Effector memory CD4-positive, alpha-beta T cell (primary cell): ENCODE measurements at places on chromosomes 3 and 15.

GRCh38 chr3:20047976-20048883, 8.0 kb downstream of the KAT2B start:
- no peak for DNase-seq

DNA sequence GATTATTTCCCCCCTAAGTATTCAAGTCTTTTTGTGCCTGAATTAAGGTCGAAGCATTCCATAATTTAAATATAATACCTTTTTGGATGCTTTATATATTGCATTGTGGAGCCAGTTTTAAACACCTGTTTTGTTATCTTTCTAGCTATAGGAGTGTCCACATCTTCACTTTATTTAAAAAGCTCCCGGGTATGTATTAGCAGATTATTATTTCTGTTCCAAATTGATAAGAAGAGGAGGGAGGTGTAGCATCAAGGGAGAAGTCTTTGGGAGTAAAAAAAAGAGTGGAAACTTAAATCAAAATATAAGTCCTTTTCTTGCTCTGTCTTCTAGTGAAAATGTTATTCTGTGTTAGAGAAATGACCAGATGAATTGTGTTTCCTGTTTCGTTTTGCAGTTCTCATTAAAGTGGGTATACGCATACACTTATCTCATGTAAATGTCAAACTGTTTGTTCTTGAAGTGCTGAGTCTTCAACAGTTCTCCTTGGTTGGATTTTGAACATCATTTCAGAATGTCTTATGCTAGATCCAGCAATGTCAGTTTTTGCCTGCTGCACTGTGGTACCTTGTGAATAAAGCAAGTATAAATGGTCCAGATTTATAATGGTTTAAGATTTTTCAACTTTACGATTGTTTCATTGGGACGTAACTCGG, 105.8 kb downstream of the FNDC3B start:
- DNase-seq = no peak

GRCh38 chr3:87796137-87796842, 262.5 kb downstream of the CGGBP1 start:
- no peak for DNase-seq

GRCh38 chr3:71973274-71974030, 188.5 kb upstream of the PROK2 start:
- no peak for DNase-seq

- DNase-seq = no peak
Measured at GRCh38 chr3:100865442-100865841, 127.8 kb downstream of the ABI3BP start.

GRCh38 chr15:58608711-58609110, 140.8 kb downstream of the ADAM10 start:
- no peak for DNase-seq

GRCh38 chr15:91946581-91947292, 93.2 kb downstream of the SLCO3A1 start:
- no peak for DNase-seq

- DNase-seq = no peak
Measured at GRCh38 chr3:79148786-79149185, 619.0 kb downstream of the ROBO1 start.

- no peak for DNase-seq
Measured at GRCh38 chr15:40696228-40696627, 1.3 kb downstream of the RAD51 start.

- DNase-seq = no peak
Measured at GRCh38 chr3:64291345-64291744, 66.1 kb upstream of the PRICKLE2 start.

- DNase-seq = no peak
Measured at GRCh38 chr3:56119575-56120349, 348.5 kb downstream of the ERC2 start.
